ENCODE measurements at places on chromosomes 4 and X.

DNA sequence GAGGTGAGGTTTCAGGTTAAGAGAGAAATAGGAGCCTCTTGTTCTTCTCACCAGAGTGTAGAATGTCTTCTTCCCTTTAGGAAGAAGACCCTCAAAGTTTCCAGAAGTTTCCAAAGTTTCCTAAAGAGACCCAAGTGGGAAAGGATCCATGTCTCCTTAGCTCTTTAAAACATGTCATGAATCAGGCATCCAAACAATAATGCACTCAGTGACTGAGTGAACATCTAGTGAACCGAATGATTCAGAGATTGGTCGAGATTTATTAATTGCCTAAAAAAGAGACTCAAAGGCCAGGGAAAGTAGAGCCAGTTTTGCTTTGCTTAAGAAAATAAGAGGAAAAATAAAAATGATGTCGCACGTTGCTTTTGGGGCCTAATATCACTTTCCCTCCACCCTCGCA is 29.4 kb downstream of the FGF5 start:
- DNase-seq = no peak
- no peak overlapping the region for H3K4me3 ChIP-seq
- no peaks in the 10 kb centered on the region for H3K4me1 ChIP-seq
- no peaks in the 10 kb centered on the region for H3K36me3 ChIP-seq
- no peak overlapping the region for H3K27ac ChIP-seq
- H3K27me3 ChIP-seq = no peaks in the 10 kb centered on the region

- no peak overlapping the region for H3K27ac ChIP-seq
- H3K4me1 ChIP-seq = no peaks in the 10 kb centered on the region
- no peaks in the 10 kb centered on the region for H3K27me3 ChIP-seq
- no peaks in the 10 kb centered on the region for H3K36me3 ChIP-seq
- no peak overlapping the region for H3K4me3 ChIP-seq
These were observed 13.5 kb downstream of the HHIP start for GRCh38 chr4:144659447-144659846.

GRCh38 chrX:137695417-137695816 is 129.5 kb downstream of the ZIC3 start:
- DNase-seq = no peak
- no peaks in the 10 kb centered on the region for H3K36me3 ChIP-seq
- H3K27me3 ChIP-seq = no peaks in the 10 kb centered on the region
- no peaks in the 10 kb centered on the region for H3K4me1 ChIP-seq

GRCh38 chrX:154458954-154459778 is 1.1 kb downstream of the PLXNA3 start:
- H3K27ac ChIP-seq = peak overlapping the region; percentile 56
- DNase-seq = peak; percentile 55
- peak overlapping the region; percentile 68 for H3K4me3 ChIP-seq
- H3K36me3 ChIP-seq = peaks cover 17% of the 10 kb centered on the region
- H3K27me3 ChIP-seq = no peaks in the 10 kb centered on the region

DNA sequence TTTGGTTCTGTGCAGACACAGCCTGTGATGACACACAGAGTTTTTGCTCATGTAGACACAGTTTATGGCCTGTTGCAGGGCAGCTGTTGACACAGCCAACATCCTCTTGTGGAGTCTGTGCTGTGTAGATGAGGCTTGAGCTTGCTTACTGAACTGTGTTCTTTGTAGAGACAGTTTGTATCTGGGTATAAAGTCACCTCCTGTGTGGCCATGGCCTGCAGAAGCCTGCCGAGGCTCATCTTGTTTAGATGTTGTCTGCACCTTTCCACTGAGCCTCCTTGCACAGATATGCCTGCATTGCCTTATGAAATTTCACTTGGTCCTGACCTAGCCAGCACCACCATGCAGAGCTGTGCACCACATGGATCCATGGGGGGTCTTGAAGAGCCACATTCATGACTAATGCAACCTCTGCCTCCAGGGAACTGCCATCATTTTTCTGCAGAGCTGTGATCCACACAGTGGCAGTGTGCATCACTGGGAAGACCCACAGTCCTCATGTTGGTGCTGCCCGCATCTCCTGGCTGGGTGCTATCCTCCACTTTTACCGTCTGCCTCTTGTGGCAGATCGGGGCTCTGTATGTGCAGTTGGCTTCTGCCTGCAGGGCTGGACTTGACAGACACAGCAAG is 198.0 kb upstream of the MAMLD1 start:
- no peak overlapping the region for H3K4me3 ChIP-seq
- H3K4me1 ChIP-seq = no peaks in the 10 kb centered on the region
- no peak overlapping the region for H3K27ac ChIP-seq
- H3K36me3 ChIP-seq = no peaks in the 10 kb centered on the region

- peaks cover 10% of the 10 kb centered on the region for H3K36me3 ChIP-seq
- no peaks in the 10 kb centered on the region for H3K4me1 ChIP-seq
- H3K27ac ChIP-seq = no peak overlapping the region
- no peak for DNase-seq
- H3K4me3 ChIP-seq = no peak overlapping the region
- no peaks in the 10 kb centered on the region for H3K27me3 ChIP-seq
These were observed 133.9 kb downstream of the TET2 start for GRCh38 chr4:105280338-105281123.

DNA sequence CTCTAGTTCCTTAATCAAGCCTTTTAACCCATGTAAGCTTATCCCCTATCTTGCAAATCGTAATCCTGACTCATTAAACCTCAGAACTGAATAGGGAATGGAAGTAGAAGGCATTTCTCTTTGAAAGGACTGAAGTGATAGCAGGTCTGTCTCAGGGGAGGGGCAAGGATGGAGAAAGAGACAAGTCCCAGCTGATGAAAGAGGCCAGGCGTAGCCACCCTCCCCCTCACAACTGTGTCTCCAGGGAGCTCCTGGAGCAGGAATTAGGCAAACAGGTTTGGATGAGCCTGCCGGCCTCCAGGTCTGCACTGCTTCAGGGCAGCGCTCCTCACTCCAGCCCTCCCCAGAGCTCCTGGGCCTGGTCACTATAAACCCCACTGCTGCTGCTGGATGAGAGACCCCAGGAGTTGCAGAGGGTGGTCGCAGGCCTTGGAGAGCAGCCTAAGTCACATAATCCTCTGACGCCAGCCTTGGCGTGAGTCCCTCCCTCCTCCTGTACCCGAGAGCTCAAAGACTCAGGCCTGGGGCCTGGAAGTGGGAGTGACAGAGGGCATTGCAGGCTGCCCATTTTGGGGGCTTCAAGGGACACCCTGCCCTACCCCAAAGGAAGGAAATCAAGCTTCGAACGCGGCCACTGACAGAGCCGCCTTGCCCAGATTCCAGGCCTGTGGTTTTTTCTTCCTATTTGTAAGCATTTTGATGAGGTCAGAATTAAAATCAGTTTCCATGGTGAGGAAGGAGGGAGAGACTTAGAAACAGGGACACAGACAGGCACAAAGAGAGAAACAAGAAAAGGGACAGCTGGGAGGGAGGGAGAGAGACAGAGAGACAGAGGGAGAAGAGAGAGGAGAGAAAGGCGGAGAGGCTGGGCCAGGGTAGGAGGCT is 21.2 kb upstream of the MSX1 start:
- H3K4me1 ChIP-seq = no peaks in the 10 kb centered on the region
- H3K27ac ChIP-seq = no peak overlapping the region
- H3K36me3 ChIP-seq = no peaks in the 10 kb centered on the region
- no peak overlapping the region for H3K4me3 ChIP-seq
- no peak for DNase-seq
- H3K27me3 ChIP-seq = peaks cover 8% of the 10 kb centered on the region

GRCh38 chr4:45580334-45580733 is 543.5 kb downstream of the GABRG1 start:
- no peak overlapping the region for H3K4me3 ChIP-seq
- no peak overlapping the region for H3K27ac ChIP-seq
- H3K36me3 ChIP-seq = no peaks in the 10 kb centered on the region
- no peaks in the 10 kb centered on the region for H3K4me1 ChIP-seq
- no peak for DNase-seq

- no peaks in the 10 kb centered on the region for H3K27me3 ChIP-seq
- DNase-seq = no peak
- H3K27ac ChIP-seq = no peak overlapping the region
These were observed 2.0 kb downstream of the TRAPPC2 start for GRCh38 chrX:13732246-13733067.

DNA sequence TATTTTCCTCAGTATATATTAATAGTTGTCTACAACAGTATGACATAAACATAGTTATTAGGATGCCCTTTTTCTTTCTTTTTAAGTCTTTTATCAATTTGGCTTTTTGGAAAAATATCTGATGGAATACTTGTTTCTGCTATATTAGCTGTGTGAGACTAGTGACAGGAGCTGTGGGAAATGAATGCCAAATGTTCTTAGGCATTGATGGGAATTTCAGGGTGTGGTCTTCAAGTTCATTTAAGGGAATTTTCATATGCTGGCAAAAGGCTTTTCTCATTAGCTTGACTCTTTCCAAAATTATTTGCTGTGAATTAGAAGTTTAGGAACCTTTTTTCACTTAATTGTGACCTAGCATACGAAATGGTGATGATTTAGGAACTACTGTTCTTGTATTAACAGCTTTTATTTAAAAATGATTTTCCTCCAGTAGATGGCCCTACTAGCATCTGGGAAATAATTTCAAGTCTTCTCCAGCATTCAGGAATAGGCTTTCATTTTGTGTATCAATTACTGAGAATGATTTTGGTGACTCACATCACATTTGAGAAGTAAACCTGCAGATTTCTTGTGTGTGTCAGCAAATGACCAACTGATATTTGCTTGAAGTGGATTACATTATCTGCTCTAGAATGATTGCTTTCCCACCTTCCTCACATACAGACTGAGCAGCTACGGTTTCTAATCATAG is 70.9 kb downstream of the HTT start:
- peaks cover 99% of the 10 kb centered on the region for H3K36me3 ChIP-seq
- no peaks in the 10 kb centered on the region for H3K4me1 ChIP-seq
- H3K27ac ChIP-seq = no peak overlapping the region
- no peak for DNase-seq
- no peak overlapping the region for H3K4me3 ChIP-seq

- H3K36me3 ChIP-seq = no peaks in the 10 kb centered on the region
- no peak overlapping the region for H3K27ac ChIP-seq
- DNase-seq = no peak
- H3K4me1 ChIP-seq = no peaks in the 10 kb centered on the region
- H3K4me3 ChIP-seq = no peak overlapping the region
These were observed 1023.1 kb downstream of the SH3BGRL start for GRCh38 chrX:82224961-82225360.

DNA sequence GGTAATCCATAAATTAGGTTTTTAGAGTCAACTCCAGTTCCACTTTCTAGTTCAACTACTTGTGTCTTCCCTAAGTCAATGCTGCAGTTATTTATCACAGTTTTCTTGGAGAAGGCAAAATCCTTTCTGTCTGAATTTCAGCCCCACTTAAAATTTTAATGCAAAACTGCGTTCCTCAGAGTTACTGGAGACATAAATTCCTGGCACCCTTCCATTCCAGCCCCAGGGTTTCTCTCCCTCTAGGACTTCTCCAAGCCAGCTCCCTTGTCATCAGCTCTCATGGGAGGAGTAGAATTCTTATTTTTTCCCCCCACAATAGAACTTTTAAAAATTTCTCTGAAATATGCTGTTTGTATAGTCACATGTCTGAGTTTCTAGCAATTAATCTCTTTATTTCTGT is 50.6 kb upstream of the PHOX2B start:
- DNase-seq = no peak
- H3K4me3 ChIP-seq = no peak overlapping the region
- peaks cover 7% of the 10 kb centered on the region for H3K27me3 ChIP-seq
- no peak overlapping the region for H3K27ac ChIP-seq

GRCh38 chrX:72020788-72021187 is 110.1 kb downstream of the NHSL2 start:
- H3K4me1 ChIP-seq = no peaks in the 10 kb centered on the region
- no peak for DNase-seq
- no peak overlapping the region for H3K27ac ChIP-seq
- no peak overlapping the region for H3K4me3 ChIP-seq

- H3K4me1 ChIP-seq = no peaks in the 10 kb centered on the region
- no peak overlapping the region for H3K4me3 ChIP-seq
- H3K36me3 ChIP-seq = no peaks in the 10 kb centered on the region
- DNase-seq = no peak
- no peak overlapping the region for H3K27ac ChIP-seq
These were observed 412.0 kb upstream of the NR3C2 start for GRCh38 chr4:148854203-148854602.

- H3K27me3 ChIP-seq = no peaks in the 10 kb centered on the region
- no peaks in the 10 kb centered on the region for H3K4me1 ChIP-seq
- no peaks in the 10 kb centered on the region for H3K36me3 ChIP-seq
These were observed 9.7 kb downstream of the SSR4 start for GRCh38 chrX:153804100-153804595.

GRCh38 chrX:1453395-1453783 is 680 bp upstream of the ASMTL start:
- peaks cover 14% of the 10 kb centered on the region for H3K4me1 ChIP-seq
- peak overlapping the region; percentile 57 for H3K4me3 ChIP-seq
- H3K27me3 ChIP-seq = no peaks in the 10 kb centered on the region
- peak; percentile 87 for DNase-seq
- peak overlapping the region; percentile 85 for H3K27ac ChIP-seq

GRCh38 chr4:11599064-11599463 is 170.4 kb upstream of the HS3ST1 start:
- no peak overlapping the region for H3K4me3 ChIP-seq
- no peaks in the 10 kb centered on the region for H3K27me3 ChIP-seq
- no peaks in the 10 kb centered on the region for H3K36me3 ChIP-seq

DNA sequence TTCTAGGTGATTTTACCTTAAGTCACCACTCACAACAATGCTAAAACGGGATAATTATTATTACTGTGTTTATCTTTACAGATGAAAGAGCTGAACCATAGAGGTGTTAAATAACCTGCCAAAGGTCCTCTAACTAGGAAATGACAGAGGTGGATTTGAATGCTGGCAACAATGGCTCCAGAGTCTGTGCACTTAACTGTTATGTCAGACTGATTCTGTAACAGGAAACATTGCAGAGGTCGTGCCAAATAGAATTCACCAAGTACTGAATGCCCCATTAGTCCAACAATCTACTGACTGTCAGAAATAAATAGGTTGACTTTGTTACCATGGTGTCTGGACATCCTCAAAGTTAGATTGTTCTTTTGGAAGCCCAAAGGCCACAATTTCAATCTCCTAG is 20.9 kb upstream of the USP27X start:
- DNase-seq = no peak
- H3K36me3 ChIP-seq = no peaks in the 10 kb centered on the region
- no peaks in the 10 kb centered on the region for H3K4me1 ChIP-seq

DNA sequence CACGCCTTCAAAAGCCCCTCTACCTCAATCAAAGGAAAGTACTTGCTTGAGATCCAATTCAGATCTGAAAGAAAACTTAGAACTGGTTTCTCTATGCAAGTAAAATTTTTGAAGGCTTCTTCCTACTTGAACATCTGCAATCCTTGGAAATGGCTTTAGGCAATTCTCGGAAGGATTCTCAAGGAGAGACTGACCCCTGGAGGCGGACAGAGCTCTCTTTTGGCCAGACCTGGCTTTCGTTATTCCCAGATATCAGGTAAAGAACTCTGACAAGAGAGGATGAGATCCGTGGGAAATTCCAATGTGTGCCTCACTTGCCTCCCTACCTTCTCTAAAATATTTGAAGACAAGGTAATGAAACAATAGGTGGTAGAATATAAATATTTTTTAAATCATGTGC is 670.3 kb upstream of the FAM241A start:
- no peaks in the 10 kb centered on the region for H3K27me3 ChIP-seq
- no peak overlapping the region for H3K27ac ChIP-seq
- DNase-seq = no peak

Measured in lower lobe of right lung (tissue), 2 donors.